Stimulated activated CD8-positive, alpha-beta memory T cell treated with anti-CD3 and anti-CD28 coated beads, Interleukin-4, amount 100 ng/mL, for 1 hour (primary cell): ENCODE measurements at places on chromosomes 7 and 10.

DNA sequence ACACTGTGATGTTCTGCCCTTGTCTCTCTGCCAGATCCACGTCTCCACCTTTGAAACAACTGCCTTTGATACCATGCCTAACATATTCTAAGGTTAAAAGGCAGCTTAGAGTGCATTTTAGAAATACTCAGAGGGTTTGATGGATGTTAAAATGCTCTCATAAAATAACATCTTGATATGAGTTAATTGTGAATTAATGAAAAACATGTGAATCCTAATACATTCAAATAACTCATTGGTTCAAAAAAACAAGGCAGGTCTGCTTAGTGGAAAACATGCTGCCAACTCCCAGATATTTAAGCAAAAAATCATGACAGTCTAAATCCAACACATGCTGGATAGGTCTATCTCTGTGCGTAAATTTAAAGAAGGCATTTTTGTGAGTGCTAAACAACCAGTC, 291.8 kb downstream of the AHR start:
- no peak for DNase-seq

GRCh38 chr10:58140691-58141347, 126.9 kb downstream of the IPMK start:
- DNase-seq, result no peak

- no peak for DNase-seq
Measured at GRCh38 chr7:8389593-8390261, 43.7 kb upstream of the NXPH1 start.

DNA sequence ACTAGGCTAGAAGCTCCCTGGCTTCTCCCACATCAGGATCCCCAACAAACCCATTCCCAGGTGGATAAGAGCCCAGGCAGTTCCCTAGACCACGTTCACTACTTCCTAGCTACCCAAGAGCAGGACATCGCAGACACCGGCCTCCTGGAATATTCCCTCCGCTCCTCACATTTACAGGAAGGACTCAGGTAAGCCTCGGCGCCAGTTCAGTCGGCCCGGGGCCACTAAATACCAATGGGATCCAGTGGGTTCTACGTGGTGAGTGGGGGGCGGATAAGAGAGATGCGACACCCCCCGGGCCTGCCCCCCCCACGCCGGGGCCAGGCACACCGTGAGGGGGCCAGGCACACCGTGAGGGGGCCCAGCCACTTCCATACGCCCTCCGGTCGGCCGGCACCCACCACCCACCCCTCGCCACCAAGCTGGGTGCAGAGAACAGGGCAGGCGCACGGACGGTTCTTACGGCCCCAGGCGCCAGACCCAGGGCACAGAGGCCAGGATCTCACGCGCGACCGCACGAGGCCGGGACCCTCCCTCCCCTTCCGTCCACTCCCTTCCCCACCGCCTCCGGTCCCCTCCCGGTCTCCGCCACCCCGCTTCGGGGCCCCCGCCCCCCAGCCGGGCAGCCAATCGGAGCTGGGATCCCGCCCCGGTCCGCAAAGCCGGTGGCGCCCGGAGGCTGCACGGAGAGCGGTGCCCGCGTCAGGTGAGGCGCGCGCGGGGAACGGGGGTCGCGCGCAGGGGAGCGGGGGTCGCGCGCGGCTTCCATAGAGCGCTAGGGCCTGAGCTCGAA, at the start of gene BLVRA:
Gene BLVRA (plus strand): TSS at position 652 of the 793 bp plus-strand sequence. CDS start 12,479 bp downstream, outside the sequence.
- peak; percentile 20 for DNase-seq
